ENCODE measurements at places on chromosomes 2 and 18.

GRCh38 chr2:160756481-160756880 is 262.9 kb upstream of the RBMS1 start:
- DNase-seq, result no peak

DNA sequence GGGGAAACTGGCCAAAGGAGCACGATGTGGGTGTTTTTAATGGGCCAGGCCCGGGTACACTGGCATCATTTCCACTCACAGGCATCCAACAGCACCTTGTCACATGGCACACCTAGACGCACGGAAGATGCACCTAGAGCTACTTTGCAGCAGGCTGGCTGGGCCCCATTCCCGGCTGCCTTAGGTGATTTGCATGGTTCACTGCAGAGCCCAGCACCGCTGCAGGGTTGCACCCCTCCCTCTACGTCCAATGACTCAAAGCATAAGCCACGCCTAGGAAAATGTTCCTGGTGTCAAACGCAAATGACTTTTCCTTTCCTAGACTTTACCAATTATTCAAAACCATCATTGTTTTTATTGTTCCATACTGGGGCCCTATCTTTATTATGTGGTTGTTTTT is 222.9 kb downstream of the EIPR1 start:
- DNase-seq, result no peak

DNA sequence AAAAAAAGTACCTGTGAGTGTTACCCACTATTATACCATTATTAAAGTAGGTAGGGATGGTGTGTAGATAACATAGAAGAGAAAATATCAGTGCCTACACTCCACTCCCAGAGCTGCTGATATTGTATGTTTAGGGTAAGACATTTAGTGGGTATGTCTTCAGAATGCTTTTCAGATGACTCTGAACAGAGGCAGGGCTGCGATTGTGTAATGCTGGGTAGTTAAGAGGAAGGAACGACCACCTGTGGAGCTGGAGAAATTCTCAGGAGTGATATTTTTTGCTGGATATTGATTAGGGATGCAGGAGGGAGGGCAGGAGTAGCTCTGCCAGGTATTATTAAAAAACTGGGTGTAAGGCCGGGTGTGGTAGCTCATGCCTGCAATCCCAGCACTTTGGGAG is 2.8 kb downstream of the CNOT11 start:
- DNase-seq, result no peak

DNA sequence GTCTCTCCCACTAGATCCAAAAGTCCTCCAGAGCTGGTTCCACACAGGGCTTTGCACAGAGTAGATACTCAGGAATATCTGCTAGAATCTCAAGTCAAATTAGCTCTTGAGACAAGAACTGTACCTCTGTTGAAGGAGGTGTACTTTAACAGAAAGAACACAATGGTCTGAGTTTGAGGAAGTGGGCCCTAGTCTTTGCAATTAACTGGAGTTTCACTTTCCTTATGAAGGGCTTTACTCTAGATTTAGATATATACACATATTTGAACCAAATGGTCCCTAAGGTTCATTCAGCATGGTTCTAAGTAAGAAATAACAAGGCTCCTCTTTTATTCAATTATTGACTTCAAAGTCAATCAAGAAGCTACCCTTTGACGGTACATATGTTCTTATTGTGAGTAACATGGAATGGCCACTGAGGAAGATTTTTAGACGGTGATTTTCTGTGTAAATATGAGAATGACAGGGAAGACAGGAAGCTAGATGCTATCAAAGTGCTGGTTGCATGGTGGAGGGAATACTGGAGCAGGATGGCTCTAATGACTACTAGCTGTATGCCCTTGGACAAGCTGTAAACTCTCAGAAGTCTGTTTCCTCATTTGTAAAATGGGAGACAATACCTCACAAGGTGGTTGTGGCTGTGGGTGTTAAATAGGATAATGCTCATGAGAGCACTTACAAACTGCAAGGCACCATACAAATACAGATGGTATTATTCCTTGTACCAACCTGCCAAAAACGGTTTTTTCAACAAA is 73.5 kb upstream of the SERTAD2 start:
- no peak for DNase-seq

DNA sequence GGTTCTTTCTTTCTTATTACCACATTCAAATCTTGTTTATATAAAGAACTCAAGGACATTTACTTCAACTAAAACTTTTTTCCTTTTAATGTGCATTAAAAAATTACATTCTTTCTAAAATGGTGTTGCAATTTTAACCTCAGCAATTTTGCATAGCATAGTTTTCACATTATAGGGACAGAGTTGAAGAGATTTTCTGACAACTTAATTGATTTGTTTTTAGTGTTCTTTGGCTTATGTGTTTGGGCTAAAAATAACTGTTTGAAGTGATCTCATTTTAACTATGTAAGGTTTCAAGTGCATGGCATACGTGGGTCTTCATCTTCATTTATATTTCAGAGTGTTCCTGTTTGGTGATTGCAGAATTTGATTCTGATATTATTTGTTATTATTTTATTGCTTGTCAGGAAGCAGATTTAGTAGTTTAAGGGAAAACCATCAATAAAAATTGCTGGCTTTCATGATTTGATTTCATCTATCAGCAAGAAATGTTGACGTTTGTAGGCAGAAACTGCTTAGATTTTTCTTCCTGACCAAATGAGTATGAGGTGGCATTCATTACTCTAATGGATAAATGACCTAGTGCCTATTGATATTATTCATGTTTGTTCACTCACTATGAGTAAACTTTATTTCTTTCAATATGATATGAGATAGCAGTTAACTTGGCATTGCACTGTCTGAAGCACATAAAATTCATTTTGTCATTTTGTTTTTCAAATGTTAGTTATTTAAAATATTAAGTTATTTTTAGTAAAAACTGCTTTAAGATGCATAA is 398.4 kb downstream of the NUP35 start:
- no peak for DNase-seq

DNA sequence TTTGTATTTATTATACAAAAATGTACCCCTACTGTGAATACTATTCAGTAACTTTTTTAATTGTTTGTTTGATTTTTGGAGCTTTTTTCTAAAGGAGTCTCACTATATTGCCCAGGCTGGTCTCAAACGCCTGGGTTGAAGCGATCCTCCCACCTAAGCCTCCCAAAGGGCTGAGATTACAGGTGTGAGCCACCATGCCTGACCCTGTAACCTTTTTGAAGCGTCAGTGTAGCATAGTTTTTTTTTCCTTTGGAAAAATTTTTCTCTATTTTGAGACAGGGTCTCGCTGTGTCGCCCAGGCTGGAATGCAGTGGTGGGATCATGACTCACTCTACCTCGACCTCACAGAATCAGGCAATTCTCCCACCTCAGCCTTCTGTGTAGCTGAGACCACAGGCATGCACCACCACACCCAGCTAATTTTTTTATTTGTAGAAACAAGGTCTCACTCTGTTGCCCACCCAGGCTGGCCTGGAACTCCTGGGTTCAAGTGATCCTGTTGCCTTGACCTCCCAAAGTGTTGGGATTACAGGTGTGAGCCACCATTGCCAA is 2.0 kb downstream of the GMCL1 start:
- no peak for DNase-seq

GRCh38 chr2:44752761-44753160 is 188.7 kb upstream of the SIX3 start:
- no peak for DNase-seq

GRCh38 chr2:36485521-36485920 is 112.4 kb downstream of the FEZ2 start:
- no peak for DNase-seq

- no peak for DNase-seq
Measured at GRCh38 chr18:61699397-61700110, 193.3 kb downstream of the RNF152 start.

GRCh38 chr2:8550937-8551621 is 130.8 kb upstream of the ID2 start:
- no peak for DNase-seq
